Stimulated activated CD4-positive, alpha-beta T cell treated with anti-CD3 and anti-CD28 coated beads, Interleukin-4, amount 100 ng/mL, for 4 hours (primary cell): ENCODE measurements at places on chromosomes 16 and 17.
A peak's percentile ranks its signal among the peaks of the same experiment; 100 is the strongest.

DNA sequence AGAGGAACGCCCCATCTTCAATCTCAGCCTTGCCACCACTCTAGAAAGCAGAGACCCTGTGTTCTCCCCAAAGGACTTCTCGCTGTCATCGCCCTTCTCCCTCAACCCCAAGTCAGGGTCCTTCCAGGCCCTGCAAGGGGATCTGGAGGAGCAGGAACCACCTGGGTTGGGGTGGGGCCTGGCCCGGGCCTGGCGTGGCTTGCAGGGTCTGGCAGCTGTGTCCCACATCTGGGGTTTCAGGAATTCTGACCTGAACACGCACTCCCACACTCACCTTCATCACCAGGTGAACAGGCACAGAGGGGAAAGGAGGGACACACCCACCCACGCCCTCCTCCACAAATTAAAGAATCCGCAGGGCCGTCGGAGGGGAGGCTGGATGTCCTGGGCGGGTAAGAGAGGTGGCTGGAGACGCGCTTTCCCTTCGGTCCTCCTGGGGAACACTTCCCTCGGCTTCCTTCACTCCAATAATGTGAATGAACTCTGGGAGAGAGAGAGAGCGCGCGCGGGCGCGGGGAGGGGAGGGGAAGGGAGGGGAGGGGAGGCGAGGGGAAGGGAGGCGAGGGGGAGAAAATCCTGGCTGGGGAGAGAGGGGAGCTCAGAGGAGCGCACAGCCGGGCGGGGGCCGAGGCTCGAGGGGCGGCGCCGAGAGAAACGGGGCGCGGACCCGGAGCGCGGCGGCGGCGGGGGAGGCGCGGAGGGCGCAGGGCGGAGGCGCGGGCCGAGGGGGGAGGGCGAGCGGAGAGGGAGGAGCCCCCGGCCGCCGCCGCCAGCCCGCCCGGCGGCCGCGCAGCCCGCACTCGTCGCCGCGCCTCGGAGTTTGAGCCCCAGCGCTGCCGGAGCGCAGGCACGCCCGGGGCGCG is at the start of gene CACNG4:
CACNG4 (plus strand) TSS at position 799 of the 863 bp plus-strand sequence. CDS start 205 bp downstream, outside the sequence.
- no peak for DNase-seq

GRCh38 chr17:77565166-77565565 is 393.3 kb upstream of the TNRC6C start:
- DNase-seq, result no peak

GRCh38 chr17:77287432-77288068 is 146.8 kb downstream of the SEC14L1 start:
- DNase-seq, result no peak

- DNase-seq, result no peak
Observed at GRCh38 chr16:10121897-10122425, 60.3 kb downstream of the GRIN2A start.

DNA sequence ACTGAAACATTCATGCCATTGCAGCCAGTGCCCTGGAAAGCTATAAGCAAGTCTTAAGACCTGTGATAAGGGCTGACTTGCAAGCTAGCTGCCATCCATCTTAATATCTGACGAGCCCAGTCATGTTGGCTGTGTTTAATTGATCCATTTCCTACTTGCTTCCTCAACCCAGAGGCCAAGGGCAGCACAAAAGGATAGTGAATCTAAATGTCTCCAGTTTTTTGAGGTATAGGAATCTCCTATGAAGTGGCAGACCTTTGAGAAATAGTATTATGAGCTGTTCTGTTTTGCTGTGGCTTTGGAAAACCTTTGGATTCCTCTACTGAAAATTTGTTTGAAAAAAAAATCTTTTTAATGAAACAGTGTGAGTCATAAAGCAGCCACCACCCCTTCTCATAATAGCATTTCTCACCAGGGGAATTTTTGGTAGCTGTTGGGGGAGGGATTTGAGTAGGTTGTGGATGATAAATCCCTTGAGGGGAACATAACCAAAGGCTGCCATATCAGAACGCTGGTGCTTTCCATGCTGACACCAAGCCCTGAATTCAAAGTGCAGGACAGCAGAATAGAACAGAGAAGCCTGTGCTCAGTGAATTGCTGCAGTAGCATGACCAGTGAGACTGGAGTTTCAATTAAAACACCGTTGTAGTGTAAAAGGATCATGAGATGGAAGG is 12.9 kb downstream of the ZNRF1 start:
- peak; percentile 23 for DNase-seq
